ENCODE measurements at places on chromosomes 7 and 10.

GRCh38 chr10:70603449-70603801 lies 884 bp upstream of the PRF1 start:
- no peak for DNase-seq

GRCh38 chr10:89332123-89332633 lies 4.4 kb downstream of the IFIT3 start:
- peak; percentile 84 for DNase-seq

DNA sequence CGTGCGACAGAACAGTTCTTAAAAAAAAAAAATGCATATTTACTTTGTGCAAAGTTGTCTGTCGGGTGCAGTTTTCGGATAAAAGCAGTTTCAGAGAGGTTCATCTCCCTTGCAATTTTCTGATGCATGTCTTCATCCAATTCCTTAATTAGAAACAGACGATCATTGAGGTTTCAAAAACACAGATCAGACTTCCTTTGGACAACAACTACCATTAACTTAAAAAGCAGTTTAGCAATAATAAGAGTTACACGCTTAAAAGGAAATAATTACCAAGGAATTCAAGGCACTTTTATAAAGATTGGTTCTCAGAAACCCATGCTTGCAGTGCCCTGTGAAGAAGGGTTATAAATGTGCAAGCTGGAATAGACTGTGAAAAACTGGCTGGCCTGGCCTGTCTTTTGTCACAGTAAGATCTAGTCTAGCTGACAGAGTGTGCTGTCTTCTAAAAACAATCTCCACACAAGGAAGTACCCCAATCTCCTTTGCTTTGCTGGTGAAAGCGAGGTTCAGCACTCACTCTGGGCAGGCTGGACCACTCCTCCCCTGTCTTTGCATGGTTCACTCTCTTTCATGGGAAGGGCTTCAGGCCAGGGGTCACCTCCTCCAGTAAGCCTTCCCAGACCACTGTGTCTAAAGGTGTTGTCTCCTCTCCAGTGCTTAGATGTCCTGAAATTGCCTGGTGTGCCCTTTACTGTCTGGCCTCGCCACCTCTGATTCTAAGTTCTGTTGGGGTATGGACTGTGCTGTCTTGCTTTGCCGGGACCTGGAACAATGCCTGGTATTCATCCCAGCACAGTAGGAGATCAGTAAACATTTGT lies 34.8 kb upstream of the HNRNPH3 start:
- peak; percentile 69 for DNase-seq

- DNase-seq, result peak; percentile 41
These were observed 25.2 kb downstream of the GRID1 start for GRCh38 chr10:86341361-86341811.

GRCh38 chr7:79180533-79180932 lies 272.9 kb downstream of the MAGI2 start:
- no peak for DNase-seq

GRCh38 chr7:65268782-65269149 lies 104.9 kb upstream of the ZNF92 start:
- DNase-seq, result no peak

- DNase-seq, result peak; percentile 50
These were observed at the start of gene ADRB1 for GRCh38 chr10:114043532-114044246. Gene ADRB1 (plus strand): TSS chr10:114043866. CDS start chr10:114044133, 267 bp downstream.

DNA sequence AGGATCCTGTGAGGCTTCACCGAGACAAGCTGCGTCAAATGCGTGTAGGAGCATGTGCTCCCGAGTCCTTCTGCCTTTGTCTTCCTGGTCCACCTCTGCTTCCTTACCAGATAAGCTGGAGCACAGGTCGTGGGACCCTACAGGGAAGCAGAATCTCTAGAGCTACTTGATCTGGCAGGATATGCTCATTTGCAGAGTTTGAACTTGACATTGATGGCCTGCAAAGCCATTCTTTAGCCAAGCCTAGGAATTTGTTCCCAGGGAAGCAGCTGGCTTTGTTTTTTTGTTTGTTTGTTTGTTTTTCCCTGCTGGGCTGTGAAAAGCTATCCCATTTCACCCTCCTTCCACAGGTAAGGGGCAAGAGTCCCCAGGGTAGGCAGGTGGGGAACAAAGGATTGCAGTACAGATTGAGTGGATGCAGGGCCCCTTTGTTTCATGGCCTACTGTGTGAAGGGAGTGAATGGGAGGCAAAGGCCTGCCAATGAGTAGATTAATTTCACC lies 200.0 kb upstream of the BMPER start:
- no peak for DNase-seq

- DNase-seq, result no peak
These were observed 326.6 kb downstream of the RPS24 start for GRCh38 chr10:78360284-78360683.

- no peak for DNase-seq
These were observed 116.3 kb upstream of the DIP2C start for GRCh38 chr10:805620-806305.

GRCh38 chr7:110943701-110944345 lies 147.1 kb upstream of the LRRN3 start:
- DNase-seq, result peak; percentile 86

DNA sequence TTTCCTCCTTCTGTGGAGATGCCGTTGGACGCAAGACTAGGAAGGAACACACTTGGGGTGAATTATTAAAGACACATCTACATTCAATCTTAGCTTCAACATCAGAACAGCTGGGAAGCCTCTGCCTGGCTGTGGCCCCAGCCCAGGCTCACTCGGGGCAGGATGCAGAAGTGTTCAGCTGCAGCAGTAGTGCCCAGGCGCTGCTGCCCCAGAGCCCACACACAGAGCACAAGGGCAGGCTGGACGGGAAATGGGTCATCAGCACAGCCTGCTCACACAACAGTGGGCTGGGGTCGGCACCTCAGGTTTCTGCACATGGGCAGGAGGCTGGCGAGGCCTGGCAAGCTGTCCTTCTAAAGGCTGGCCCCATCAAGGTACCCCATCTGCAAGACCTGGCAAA lies 42.5 kb downstream of the NOD1 start:
- no peak for DNase-seq

- no peak for DNase-seq
These were observed 1009.2 kb downstream of the SORCS3 start for GRCh38 chr10:105650306-105650705.

- no peak for DNase-seq
These were observed 38.0 kb upstream of the EMX2 start for GRCh38 chr10:117504562-117504961.

GRCh38 chr7:157431951-157432540 lies 95.2 kb downstream of the DNAJB6 start:
- no peak for DNase-seq

DNA sequence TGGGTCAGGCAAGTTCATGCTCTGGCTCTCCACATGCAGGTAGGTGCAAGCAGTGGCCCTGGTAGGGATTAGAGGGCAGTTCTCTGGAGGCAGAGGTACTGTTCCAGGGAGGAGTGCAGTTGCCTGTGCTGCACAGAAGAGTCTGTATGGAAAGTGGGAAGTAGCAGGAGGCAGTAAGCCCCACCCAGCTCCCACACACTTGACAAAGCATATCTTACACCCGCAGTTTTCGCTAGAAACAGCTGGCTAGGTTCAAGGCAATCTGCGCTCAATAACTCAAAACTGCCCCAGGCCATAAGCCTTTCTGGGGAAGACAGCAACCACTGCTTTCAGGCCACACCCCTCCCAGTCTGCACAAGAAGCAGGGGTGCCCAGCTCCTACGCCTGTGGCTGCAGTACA lies 33.1 kb upstream of the ARMC3 start:
- DNase-seq, result peak; percentile 14

DNA sequence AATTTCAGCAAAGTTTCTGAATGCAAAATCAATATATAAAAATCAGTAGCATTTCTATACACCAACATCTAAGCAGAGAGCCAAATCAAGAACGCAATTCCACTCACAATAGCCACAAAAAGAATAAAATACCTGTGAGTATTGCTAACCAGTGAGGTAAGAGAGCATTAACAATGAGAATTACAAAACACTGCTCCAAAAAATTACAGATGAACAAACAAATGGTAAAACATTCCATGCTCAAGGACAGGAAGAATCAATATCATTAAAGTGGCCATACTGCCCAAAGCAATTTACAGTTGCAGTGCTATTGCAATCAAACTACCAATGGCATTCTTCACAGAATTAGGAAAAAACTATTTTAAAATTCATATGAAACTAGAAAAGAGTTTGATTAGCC lies 61.5 kb downstream of the HECTD2 start:
- DNase-seq, result no peak

- DNase-seq, result no peak
These were observed 47.0 kb upstream of the ANKRD1 start for GRCh38 chr10:90967865-90968264.

DNA sequence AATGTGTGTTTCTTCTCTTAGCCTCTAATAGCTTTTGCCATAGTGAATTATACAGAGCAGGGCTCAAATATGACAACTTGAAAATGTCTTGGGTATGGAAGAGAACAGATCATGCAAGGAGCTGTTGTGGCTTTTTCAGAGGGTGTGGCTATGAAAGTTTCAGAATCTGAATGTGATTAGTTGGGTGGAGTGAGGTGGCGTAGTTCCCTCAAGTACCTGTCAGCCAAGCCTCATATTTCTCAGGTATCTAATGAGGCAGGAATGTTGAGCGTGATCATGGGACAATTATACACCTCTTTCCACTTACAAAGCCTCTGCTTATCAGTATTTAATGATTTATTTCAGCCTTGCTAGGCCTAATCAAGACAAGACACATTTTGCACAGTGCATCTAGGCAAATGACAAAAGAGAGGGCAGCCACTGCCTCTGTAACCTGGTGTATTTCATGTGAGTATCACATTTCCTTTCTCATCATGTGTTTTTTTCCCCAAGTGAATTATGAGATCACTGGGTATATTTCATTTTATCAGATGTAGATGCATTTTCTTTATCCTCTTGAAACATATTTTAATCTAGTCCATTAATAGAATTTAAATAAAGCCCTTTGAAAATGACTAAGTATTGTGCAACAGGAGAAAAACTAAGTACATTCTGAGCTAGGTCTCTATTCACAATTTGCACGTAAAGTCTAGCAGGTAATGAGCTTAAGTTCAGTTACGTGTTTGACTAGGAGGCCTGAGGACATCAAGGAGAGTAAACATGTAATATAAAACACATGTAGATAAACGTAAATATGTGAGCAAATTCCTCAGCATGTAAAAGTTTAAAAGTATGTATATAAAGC lies 644.4 kb upstream of the IGFBP3 start:
- no peak for DNase-seq

DNA sequence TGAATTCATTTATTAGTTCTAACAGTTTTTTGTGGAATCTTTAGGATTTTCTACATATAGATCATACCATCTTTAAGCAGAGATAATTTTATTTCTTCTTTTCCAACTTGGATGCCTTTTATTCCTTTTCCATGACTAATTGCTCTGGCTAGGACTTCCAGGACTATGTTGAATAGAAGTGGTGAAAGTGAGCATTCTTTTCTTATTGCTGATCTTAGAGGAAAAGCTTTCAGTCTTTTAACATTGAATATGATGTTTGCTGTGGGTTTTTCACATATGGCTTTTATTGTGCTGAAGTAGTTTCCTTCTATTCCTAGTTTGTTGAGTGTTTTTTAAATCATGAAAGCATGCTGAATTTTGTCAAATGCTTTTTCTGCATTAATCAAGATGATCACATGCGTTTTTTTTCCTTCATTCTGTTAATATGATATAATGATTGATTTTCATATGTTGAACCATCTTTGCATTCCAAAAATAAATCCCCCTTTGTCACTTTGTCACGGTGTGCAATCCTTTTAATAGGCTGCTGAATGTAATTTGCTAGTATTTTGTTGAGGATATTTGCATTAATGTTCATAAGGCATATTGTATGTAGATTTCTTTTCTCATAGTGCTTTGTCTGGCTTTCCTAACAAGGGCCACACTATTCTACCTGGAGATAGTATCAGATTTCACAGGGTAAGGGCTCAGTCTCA lies 92.9 kb downstream of the ZNF467 start:
- DNase-seq, result peak; percentile 25

DNA sequence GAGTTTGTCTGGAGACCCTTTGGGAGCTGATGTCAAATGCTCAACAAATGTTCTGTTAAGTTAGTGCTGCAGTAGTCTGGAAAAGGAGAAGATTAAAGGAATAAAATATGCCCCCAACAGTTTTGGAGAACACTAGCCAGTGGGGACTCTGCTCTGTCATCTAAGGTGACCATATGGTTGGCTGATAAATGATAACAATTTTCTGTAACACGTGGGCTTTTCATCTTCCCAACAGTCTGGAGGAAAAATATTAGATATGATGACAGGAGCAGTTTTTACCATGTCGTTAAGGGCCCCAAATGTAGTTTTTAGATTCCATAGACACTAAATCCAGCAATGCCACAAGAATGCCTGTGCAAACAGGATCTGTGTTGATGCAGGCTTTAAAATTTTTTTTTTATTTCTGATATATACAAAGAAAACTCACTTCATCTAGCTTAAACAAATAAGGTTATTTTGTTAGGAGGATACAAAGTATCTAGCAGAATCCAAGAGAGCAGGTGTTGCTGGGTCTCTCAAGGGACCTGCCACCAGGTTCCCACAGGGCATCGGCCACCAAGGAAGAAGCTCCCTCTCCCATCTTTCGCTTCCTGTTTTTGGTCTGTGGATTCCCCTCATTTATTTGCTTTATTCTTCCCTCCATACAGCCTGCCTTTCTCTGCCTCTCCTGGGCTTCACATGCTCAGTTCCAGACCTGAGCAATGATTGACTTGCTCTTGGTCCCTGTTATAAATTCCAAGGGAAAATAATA lies 6.2 kb upstream of the CFAP58 start:
- DNase-seq, result no peak

DNA sequence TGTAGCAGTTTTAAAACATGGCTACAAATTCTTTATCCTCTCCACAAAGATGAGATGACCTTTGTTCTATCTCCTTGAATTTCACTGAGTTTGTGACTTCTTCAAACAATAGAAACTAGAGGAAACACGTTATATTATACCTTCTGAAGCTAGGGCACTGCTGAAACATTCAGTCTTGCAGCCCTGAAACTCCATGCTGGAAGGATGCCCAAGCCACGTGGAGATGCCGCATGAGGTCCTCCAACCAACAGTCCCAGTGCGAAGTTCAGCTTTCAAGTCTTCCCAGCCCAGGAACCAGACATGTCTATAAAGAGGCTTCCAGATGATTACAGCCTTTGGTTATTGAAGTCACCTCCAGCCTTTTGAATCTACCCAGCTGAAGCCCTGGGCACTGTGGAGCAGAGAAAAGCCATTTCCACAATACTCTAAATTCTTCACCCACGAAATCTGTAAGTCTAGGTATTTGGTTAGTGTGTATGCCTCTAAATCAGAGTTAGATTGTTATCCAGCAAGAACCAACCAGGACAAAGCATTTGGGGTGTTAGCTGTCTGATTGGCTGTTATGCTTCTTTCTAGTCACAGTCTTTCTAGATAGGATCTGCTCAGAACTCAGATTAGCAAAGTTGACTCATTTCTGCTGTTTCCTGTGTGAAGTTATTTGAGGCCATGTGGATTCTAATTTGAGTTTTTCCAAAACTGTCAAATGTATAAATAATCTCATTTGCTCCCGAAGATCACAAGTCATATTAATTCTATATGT lies 186.5 kb upstream of the TMEM72 start:
- peak; percentile 64 for DNase-seq

- DNase-seq, result no peak
These were observed 161.2 kb downstream of the CELF2 start for GRCh38 chr10:11178606-11179515.

- DNase-seq, result peak; percentile 20
These were observed 21.8 kb upstream of the TECTB start for GRCh38 chr10:112261281-112261822.

GRCh38 chr7:129986600-129986999 lies 33.8 kb upstream of the UBE2H start:
- no peak for DNase-seq

GRCh38 chr7:111091593-111092358 lies 849 bp downstream of the LRRN3 start:
- DNase-seq, result peak; percentile 43
